ENCODE measurements at places on chromosomes 12 and 14. TPM values are rescaled to one million over a fixed set of nuclear protein-coding genes. Genes with fewer than 3 reads are reported as not detected.

Gene CACNA1C
- 6.5 TPM for total RNA-seq

Gene KCTD10
- total RNA-seq: 42.6 TPM

GRCh38 chr12:132006056-132006680, 56.4 kb downstream of the EP400 start:
- no peak for DNase-seq

DNA sequence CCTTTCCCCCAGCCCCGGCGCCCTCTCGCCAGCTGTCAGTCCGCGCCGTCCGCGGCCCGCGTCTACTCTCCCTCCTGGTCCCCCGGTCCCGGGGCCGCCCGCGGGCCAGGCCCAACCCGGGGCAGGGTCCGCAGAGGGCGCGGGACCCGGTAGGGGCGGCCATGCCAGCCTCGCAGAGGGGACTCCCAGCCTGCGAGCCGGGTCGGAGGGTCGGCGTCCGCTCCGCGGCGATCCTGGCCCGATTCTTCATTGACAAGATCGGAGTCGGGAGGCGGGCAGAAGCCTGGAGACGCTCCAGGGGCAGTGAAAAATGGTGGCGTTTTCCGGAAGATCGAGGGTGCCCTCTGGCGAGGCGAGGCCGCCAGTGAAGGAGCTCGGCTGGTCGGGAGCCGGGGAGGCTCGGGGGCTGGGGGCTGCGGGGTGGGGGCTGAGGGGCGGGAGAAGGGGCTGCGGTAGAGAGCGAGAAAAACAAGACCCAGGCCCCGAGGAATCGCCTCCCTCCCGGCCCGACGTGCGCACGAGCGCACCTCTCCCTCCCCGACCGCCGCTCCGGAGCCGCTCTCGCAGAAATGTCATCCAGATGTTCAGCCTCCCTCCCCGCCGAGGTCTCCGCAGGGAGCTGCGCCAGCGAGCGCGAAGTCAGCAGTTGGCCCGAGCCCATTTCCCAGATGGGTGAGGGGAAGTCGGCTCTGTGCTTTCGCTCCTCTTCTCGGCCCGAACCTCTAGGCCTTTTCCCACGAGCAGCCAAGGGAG, 647 bp upstream of the TGFB3 start:
- peak; percentile 95 for DNase-seq

- DNase-seq: no peak
Measured at GRCh38 chr12:84730561-84731162, 181.9 kb downstream of the SLC6A15 start.
